Stimulated activated CD8-positive, alpha-beta memory T cell treated with anti-CD3 and anti-CD28 coated beads, Interleukin-2, amount 100 ng/mL, for 48 hours (primary cell): ENCODE measurements at places on chromosomes 7 and 10.

DNA sequence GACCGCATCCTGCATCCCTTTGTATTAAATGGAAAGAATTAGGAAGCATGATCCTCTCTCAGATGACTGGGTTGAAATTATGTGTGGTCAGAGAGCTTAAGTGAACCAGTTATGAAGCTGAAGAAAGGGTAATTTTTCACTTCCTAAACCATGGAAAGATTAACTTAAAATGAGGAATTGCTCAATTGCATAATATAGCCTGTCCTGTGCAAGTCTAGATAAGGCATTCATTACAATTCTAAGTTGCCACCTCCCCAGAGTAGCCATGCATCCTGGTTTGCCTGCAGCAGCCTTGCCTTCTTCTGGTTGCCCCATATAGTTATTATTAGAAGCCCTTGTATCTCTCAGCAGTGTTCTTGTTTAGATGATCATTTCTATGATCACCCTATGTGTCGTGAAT lies 45.3 kb downstream of the STARD3NL start:
- DNase-seq = no peak

DNA sequence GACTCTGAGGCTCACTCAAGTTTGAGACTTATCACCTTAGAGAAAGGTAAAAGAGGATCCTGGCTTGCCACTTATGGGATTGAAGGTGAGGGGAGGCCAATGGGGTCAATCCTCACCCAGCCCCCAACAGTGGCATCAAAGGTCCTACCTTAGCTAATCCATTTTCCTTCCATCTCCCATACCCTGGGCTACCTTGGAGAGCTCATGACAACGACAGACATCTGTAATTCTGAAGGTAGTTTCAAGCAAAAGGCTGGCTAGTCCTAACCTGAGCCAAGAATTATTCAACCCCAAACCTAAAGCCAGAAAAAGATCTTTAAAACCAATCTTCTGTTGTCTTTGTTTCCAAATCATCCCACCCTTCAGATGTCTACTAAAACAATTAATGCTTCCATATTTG lies 179.2 kb upstream of the GHITM start:
- DNase-seq = no peak

- no peak for DNase-seq
These were observed 39.4 kb downstream of the COL28A1 start for GRCh38 chr7:7496311-7496710.

GRCh38 chr7:104029765-104030164 lies 40.3 kb upstream of the RELN start:
- no peak for DNase-seq

- no peak for DNase-seq
These were observed 19.9 kb upstream of the CCNY start for GRCh38 chr10:35316218-35316967.

DNA sequence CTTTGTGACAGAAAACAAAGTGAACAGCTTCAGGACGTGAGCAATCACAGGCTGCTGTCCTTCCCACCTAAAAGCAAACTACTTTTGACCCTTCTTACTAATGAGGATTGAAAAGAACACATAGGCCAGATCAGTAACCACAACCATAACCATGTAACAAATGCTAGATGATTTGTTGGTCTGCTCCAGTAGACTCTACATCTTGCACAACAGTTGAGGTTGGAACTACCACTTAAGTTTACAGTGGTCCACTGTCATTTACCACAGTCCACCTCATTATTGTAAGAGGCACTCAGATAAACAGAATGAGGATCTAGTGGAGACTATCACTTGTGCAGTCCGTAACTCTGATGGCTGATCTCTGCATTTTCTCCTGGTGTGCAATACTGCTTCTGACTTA lies 27.8 kb downstream of the NET1 start:
- DNase-seq = no peak

DNA sequence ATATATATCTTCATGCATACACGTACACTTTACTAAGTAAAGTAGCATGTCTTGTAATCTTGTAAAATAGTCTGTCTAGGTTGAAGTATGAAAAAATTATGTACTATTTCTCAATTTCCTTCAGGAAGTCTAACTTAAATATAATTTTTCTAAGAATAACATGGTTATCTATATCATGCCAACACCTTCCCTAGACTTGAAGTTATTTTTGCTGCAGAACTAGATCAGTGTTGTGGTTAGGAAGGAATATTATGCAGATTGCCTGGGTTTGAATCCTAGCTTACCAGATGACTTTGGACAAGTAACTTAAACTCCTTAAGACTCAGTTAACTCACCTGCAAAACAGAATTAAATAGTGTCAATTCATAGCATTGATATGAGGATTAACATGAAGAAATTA lies 142.2 kb upstream of the SEMA3A start:
- no peak for DNase-seq

- DNase-seq = no peak
These were observed 660 bp downstream of the VCL start for GRCh38 chr10:73998623-73998928.

GRCh38 chr10:97238855-97239254 lies 53.1 kb upstream of the SLIT1 start:
- no peak for DNase-seq

GRCh38 chr10:107741971-107742370 lies 577.5 kb upstream of the SORCS1 start:
- DNase-seq = no peak

DNA sequence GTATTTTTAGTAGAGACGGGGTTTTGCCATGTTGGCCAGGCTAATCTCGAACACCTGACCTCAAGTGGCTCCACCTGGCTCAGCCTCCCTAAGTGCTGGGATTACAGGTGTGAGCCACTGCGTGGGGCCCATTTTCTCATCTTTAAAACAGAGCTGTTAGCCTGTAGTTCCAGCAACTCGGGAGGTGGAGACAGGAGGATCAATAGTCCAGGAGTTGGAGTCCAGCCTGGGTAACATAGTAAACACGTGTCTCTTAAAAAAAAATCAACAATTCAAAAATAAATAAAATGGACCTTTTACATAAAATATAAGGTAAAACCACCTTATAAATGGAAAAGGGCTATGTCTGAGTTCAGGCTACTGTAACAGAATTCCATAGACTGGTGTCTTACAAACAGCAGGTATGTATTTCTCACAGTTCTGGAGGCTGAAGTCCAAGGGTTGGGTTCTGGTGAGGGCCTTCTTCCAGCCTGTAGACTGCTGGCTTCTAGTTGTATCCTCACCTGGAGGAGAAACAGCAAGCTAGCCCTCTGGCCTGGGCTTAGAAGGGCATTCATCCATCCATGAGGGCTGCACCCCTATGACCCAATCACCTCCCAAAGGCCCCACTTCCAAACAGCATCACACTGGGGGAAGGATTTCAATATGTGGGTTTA lies 7.0 kb upstream of the PVRIG start:
- DNase-seq = no peak

DNA sequence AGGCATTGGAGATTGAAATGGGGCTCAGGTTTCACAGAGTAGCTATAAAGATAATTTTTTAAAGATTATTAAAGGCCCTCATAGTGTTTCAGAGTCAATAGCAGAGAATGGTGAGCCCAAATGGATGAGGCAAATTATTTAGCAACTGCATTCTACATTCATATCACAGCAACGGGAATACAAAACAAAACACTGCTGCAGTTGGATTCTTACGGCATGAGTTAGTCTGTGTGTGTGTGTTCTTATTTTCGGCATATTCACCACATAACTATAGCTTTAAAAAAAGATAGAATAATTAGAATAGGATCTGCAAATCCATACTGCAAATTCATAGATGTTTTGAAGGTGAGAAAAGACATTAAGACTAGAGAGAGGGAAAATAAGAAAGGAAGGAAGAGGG lies 66.0 kb downstream of the SUGCT start:
- DNase-seq = no peak

- DNase-seq = no peak
These were observed 457.4 kb upstream of the GALNT17 start for GRCh38 chr7:70674571-70675010.

- no peak for DNase-seq
These were observed 137.7 kb downstream of the ETV1 start for GRCh38 chr7:13851736-13852135.

DNA sequence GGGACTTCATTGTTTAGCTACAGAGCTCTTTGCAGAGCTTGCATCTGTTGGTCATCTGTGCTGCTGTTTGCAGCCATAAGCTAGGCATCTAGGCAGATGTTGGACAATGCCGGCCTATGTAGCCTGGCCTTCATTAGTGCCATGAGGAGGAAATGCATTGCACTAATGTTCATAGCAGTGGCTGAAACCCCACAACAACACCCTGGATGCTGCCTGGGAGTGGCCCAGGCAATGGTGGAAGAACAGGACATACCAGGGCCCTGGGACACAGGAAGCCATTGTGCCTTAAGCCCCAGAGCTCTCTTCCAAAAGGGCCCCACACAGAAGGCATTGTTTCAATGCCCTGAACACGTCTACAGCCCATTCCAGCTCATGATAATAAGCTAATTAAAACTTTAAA lies 131.5 kb upstream of the LYZL1 start:
- no peak for DNase-seq

DNA sequence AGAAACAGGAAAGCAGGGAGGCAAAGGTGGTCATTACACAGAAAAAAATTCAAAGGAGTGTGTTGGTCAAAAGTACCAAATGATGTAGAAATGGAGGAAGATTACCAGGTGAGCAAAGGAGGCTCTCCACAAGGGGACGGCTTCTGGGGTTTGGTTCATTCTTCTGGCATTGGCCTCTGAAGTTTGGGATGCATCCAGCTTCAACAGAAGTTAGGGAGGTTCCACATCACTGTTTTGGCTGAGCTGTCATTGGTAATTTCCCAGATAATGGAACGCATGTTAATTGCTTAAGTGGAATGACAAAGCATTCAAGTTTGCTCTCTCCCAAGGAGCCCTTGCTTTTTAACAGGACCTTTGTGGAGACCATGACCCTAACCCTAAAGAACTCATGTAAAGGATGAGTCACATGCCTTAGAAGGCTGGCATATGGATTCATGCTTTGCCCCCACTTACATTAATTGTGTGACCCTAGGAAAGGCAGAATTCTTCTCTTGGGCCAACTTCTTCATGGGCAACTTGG lies 398.6 kb downstream of the GPAM start:
- DNase-seq = no peak

DNA sequence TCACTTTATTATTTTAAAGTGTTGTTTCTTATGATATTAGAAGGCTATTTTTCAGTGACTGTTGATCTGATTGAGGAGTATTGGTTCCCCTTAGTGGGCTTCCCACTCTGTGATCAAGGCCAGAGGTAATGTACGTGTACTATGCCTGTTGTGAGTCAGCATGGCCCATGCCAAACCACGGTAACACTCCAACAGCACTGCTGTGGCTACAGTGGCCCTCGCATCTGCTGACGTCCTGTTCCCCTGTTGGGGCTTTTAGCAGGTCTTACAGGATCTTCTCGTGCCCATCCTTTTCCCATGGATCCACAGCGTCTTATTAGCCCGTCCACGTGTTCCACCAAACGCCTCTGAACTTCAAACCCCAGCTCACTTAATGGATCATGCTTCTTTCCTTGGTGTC lies 964.6 kb upstream of the CELF2 start:
- DNase-seq = no peak

DNA sequence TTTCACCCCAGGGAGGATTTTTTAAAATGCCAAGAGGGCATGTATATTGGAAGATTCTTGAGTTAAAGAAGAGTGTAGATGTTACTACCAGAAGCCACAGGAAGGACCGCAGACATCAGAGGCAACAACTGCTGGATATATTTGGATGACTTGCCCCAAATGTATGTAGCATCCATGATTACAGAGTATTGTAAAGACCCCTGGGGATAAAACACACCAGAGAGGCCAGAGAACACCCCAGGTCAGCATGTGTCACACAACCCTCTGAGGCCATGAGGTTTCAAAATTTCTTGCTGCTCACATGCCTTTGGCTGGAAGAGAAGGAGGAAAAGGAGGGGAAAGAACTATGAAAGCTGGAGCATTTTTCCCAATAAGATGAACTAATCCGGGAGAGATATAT lies 108.0 kb upstream of the LSM8 start:
- DNase-seq = no peak

DNA sequence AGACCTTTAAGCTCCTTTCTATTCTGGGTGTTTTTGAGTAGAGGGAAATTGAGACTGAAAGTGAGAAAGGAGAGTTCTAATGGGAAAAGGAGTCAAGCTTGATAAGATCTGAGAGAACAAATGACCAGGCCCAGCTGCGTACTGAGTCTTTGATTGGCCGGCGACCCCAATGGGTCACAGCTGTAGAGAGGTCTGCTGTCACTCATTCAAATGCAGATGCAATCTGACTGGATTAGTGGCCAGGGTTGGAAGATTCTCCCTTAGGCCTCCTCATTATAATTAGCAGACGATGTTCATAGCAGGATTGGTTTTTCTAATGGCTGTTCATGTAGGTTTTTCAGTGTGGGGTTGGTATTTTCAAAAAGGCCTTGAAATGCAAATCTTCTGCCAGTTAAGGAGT lies 127.2 kb upstream of the SLC25A13 start:
- no peak for DNase-seq

DNA sequence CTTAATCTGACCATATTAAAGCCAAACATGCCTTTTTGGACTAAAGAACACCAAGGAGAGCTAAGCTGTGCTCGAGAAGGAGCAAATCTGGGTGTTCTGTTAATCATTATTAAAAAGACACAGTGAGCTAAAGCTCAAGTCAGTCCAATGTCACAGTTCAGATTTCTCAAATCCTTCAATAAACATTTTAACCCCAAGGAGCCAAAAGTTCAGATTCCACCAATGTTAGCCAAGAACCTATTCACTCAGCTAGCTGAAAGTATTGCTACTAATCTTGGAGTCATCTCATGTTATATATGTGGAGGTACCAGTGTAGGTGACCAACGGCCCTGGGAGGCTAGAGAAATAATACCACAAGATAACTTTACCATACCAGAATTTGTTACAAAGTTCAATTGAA lies 14.5 kb upstream of the ZNF33B start:
- DNase-seq = no peak

DNA sequence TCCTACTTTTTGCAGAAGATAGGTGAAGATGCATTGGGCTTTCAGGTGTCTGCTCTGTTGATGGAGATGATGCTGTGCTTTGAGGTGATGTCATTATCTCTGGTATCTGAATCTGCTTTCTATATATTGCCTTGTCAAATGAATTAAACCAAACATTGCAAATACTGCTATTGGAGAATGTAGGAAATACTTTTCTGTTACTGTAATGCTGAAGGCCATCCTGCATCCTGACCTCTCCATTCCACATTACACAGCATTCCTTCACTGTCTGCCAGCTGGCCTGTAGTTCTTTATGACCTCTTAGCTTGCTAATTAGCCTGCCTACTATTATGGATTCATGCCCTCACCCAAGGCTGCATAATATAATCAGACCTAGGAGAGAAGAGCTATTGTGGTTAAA lies 73.2 kb downstream of the VCL start:
- DNase-seq = no peak

- peak; percentile 62 for DNase-seq
These were observed 423 bp downstream of the BAZ1B start for GRCh38 chr7:73521636-73522104.

DNA sequence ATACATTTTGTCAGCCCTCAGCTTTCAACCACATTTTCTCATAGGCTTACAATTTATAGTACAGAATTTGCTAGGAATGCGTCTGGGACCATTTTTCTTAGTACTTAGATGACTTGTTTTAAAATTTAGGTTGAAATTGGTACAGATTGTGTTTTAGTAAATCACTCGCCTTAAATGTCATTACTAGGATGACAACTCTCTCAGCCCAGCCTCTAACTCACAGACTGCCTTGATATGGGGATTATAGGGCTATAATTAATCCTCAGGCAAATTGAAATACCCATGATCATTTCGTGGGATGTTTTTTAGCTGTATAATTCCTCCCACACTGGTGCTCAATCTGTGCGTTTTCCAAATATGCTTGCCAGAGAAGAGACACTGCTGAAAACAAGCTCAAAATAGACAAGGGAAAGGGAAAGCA lies 299.7 kb upstream of the AKR1E2 start:
- no peak for DNase-seq

- no peak for DNase-seq
These were observed 69.1 kb upstream of the NANOS1 start for GRCh38 chr10:118960157-118961090.
